ENCODE measurements at places on chromosomes 7 and 10. TPM values are rescaled to one million over a fixed set of nuclear protein-coding genes. Genes with fewer than 3 reads are reported as not detected.

- DNase-seq = peak; percentile 2
Observed at GRCh38 chr7:25028370-25029021, 48.5 kb upstream of the OSBPL3 start.

The DMBT1 gene
- not detected for total RNA-seq

DNA sequence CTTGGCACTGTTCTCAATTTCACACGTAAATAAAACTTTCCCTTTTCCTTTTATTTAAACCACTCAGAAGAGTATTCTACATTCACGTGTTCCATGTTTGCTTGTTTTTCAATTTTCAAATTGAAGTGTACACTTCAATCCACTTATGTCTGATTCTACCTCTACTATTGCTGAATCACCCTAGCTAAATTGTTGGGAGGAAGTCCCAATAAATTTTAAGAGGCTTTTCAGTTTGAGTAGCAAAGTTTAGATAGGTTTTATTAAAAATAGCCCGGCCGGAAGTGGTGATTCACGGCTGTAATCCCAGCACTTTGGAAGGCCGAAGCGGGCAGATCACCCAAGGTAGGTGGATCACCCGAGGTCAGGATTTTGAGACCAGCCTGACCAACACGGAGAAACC lies 1414.7 kb upstream of the CELF2 start:
- DNase-seq = no peak

The CPA5 gene
- total RNA-seq = not detected

GRCh38 chr7:155837126-155837479 lies 24.8 kb upstream of the SHH start:
- no peak for DNase-seq

- DNase-seq = peak; percentile 26
Observed at GRCh38 chr7:18144166-18144565, 116.5 kb upstream of the PRPS1L1 start.

DNA sequence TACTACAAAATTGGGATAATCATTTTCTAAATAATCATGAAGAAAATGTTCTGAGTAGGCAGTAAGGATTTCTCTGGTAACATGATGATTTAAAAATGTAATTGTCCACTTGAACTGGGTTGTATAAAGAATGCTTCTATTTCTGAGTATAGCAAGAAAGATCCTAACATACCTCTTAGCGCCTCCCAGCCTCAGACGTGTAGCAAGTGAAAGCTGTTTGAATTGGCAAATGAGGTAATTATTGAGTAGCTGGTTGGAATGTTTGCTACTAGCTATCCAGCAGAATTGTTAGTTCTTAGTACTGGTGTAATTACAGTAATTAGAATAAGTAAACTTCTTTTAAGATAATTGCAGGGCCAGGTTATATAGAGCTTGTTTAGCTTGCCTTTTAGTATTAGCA lies 47.9 kb downstream of the SEPTIN7 start:
- DNase-seq = no peak

DNA sequence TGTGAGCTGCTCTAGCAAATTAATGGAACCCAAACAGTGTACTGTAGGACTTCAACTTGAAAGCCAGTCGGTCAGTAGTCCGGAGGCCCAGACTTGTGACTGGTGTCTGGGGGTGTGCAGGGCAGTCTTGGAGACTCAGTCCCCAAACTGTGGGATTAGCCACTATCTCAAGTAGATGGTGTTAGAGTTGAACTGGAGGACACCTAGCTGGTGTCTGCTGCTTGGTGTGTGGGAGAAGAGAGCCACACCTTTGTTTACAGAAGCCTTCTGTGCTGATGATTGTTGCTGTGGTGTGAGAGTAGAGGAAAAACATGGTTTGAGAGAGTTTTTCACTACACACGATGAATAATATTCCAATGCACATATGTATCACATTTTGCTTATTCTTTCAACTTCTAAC lies 47.4 kb downstream of the CUL2 start:
- DNase-seq = no peak

The HYAL4 gene
- not detected for total RNA-seq

All from CD4-positive, alpha-beta T cell (primary cell).